ENCODE measurements at places on chromosomes 1 and 21.

GRCh38 chr1:248618878-248619277, 16.0 kb downstream of the OR2T11 start:
- H3K36me3 ChIP-seq: no peaks in the 10 kb centered on the region
- H3K27ac ChIP-seq: no peak overlapping the region
- H3K27me3 ChIP-seq: no peaks in the 10 kb centered on the region
- no peak for DNase-seq
- H3K4me3 ChIP-seq: no peak overlapping the region

DNA sequence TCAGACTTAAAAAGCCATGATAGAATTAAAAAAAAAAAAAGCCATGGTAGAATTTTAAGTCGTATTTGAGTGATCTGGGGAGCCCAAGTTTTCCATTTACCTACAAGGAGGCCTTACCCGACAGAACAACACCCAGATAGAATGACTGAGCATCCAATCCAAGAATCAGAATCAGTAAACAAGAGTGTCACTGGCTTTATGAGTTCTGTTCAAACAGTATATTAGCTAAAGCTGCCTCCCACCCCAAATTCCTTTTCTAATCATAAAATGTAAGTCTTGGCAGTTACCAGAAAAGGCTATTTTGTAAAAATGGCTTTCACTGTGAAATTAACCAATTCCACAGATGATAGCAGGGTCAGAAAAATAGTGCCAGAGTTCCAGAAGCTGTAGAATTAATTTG, 1.2 kb downstream of the GTF2B start:
- DNase-seq: no peak
- no peak overlapping the region for H3K27ac ChIP-seq
- peaks cover 4% of the 10 kb centered on the region for H3K36me3 ChIP-seq
- H3K27me3 ChIP-seq: peaks cover 3% of the 10 kb centered on the region
- peak overlapping the region; percentile 99 for H3K4me3 ChIP-seq

GRCh38 chr21:36450511-36450910, 29.4 kb downstream of the CLDN14 start:
- DNase-seq: no peak
- H3K4me3 ChIP-seq: no peak overlapping the region
- no peak overlapping the region for H3K27ac ChIP-seq

DNA sequence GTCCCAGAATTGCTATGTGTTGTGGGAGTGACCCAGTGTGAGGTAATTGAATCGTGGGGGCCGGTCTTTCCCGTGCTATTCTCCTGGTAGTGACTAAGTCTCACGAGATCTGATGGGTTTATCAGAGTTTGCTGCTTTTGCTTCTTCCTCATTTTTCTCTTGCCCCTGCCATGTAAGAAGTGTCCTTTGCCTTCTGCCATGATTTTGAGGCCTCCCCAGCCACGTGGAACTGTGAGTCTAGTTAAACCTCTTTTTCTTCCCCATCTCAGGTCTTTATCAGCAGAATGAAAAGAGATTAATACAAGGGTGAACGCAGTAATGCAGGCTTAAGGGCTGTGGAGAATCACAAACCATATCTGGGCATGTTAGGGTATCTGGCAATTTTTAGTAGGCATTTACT, 624.0 kb downstream of the USP25 start:
- H3K27ac ChIP-seq: no peak overlapping the region
- no peaks in the 10 kb centered on the region for H3K27me3 ChIP-seq
- H3K36me3 ChIP-seq: peaks cover 15% of the 10 kb centered on the region
- DNase-seq: no peak

DNA sequence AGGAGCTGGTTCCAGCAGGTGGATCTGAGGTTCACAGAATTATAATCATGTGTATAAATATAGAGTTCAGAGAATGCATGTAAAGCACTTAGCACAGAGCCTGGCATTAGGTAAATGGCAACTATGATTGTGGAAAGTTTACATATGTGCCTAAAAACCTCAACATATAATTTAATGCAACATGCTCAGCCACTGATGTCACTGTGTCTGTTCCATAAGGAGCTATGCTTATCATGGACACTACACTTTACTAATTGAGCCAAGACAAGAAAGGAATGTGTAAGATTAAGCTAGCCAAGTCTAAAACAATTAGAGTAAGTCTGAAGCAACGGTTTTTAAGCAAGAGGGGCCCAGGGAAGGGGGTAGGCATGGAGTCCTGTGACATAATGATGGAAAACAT, 61.5 kb downstream of the GNG12 start:
- H3K27me3 ChIP-seq: no peaks in the 10 kb centered on the region
- no peak for DNase-seq
- H3K4me1 ChIP-seq: peaks cover under 1% of the 10 kb centered on the region
- peaks cover 5% of the 10 kb centered on the region for H3K36me3 ChIP-seq
- H3K4me3 ChIP-seq: no peak overlapping the region

- no peak overlapping the region for H3K4me3 ChIP-seq
- no peak for DNase-seq
- H3K36me3 ChIP-seq: peaks cover 5% of the 10 kb centered on the region
- peaks cover 6% of the 10 kb centered on the region for H3K4me1 ChIP-seq
Observed at GRCh38 chr1:73909043-73909562, 288.9 kb downstream of the LRRIQ3 start.

DNA sequence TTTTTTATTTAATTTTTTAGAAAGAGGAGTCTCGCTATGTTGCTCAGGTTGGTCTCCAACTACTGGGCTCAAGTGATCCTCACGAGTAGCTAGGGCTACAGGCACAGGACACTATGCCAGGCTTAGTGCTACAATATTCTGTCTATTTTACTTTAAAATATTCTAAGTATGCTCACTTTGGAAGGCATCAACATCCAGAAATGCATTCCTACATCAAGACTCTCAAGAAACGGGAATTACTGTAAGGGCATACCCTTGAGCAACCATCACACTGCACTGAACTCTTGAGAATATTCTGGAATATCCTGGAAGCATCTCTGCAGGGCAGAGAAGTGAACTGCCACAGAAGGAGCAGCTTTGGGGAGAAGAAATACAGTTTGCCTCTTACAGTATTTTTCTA, 565 bp upstream of the DMRTB1 start:
- no peaks in the 10 kb centered on the region for H3K27me3 ChIP-seq
- DNase-seq: no peak
- no peak overlapping the region for H3K4me3 ChIP-seq
- no peak overlapping the region for H3K27ac ChIP-seq

All from neural crest cell (in vitro differentiated cells).